ENCODE measurements at places on chromosomes 5 and 9.

DNA sequence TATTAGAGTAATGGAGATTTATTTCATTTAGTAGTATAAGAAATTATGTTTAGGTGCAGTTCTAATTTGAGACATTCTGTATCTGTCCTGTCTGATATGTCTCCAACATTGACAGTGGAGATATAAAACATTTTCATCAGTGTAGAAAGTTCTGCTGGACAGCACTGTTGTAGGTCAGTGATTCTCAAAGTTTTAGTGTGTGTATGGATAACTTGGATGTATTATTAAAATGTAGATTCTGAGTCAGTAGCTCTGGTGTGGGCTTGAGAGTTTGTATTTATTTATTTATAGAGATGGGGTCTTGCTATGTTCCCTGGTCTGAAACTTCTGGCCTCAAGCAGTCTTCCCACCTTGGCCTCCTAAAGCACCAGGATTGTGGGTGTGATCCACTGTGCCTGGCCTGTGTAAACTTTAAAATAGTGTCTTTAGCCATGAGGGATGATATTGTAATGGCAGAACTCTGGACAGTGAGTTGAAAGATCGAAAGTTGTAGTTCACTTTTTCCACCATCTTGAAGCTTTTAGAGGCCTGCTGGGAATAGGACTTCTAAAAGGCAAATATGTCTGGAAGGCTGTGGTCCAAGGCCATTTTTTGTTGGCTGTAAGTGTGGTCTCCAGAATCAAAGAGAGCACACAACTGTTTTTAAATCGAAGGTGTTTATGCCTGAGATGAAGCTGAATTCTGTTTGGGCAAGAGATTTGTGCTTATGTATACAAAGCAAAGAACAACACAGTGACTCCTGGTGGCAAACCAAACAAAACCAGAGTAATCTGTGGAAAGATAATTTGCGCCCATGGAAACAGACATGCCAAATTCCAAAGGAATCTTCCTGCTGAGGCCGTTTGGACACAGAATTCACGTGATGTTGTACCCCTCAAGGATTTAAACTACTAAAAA lies 12.4 kb downstream of the UBAP1 start:
- no peak for DNase-seq

GRCh38 chr9:21994556-21995005 lies at the start of gene CDKN2B-AS1:
TSS of gene CDKN2B-AS1 (plus strand) at chr9:21994791.
- DNase-seq = peak; percentile 61

GRCh38 chr9:134966270-134966669 lies 48.6 kb upstream of the FCN1 start:
- no peak for DNase-seq

DNA sequence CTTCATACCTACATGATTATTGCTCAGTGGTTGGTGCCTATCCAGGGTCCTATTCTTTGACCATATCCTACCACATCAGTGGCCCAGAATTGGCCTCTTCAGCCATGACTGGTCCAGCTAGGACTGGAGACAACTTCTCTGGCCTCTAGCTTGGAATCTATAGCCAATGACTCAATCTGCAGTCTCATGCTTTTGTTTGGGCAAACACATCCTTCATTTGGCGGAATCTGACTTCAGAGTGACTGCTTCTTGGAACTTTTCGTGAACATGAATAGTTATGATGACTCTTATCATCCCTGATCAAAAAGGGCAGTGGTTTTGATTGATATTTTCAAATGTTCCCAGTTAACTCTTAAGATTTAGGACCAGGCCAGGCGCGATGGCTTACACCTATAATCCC lies 134.1 kb downstream of the PAPPA start:
- no peak for DNase-seq

- DNase-seq = no peak
Observed at GRCh38 chr5:60829490-60830266, 14.4 kb downstream of the ELOVL7 start.

GRCh38 chr9:94144394-94144793 lies 60.1 kb downstream of the PTPDC1 start:
- DNase-seq = no peak

DNA sequence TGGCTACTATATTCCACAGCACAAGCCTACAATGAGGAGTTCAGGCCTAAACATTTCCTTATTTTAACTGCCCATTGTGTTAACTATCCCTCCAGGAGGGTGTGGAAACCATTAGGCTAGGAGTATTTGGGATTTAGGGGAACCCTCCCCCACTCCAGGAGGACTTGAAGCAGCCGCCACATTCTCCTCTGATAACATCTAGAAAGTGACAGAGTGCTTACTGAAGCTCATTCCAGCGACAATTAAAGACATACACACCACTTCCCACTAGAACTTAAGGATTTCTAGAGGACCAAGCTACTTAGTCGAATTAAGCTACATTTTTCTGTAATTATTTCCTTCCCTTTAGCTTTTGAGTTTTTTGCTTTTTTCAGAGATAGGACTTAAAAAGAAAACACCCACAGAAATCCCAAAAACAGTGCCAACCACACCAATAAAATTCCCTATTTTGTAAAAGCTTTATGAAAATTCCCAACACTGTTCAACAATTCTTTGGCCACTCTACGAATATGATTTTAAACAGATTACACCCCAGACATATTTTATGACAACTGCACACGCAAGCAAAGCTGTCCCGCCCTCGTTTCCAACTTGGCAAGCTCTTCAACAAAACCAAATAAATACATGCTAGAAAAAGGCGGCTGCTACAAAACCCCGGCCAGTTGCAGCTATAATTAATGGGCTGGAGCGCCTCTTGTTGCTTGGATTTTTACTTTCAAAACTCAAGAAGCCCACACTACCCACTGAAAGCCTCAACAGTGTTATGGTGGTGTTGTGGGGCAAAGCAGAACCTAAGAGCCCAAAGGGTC lies 4.5 kb downstream of the ROR2 start:
- no peak for DNase-seq

DNA sequence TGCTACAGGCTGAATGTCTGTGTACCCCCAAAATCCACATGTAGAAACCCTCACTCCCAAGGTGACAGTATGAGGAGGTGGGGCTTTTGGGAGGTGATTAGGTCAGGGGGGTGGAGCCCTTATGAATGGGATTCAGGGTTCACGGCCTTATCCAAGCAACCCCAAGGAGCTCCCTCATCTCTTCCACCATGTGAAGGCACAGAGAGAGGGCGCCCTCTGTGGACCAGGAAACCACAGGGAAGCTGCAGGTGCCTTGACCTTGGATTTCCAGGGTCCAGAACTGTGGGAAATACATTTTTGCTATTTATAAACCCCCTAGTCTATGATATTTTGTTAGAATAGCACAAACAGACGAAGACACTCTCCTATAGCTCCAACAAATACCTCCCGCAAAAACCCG lies 53.6 kb upstream of the IRX2 start:
- no peak for DNase-seq

DNA sequence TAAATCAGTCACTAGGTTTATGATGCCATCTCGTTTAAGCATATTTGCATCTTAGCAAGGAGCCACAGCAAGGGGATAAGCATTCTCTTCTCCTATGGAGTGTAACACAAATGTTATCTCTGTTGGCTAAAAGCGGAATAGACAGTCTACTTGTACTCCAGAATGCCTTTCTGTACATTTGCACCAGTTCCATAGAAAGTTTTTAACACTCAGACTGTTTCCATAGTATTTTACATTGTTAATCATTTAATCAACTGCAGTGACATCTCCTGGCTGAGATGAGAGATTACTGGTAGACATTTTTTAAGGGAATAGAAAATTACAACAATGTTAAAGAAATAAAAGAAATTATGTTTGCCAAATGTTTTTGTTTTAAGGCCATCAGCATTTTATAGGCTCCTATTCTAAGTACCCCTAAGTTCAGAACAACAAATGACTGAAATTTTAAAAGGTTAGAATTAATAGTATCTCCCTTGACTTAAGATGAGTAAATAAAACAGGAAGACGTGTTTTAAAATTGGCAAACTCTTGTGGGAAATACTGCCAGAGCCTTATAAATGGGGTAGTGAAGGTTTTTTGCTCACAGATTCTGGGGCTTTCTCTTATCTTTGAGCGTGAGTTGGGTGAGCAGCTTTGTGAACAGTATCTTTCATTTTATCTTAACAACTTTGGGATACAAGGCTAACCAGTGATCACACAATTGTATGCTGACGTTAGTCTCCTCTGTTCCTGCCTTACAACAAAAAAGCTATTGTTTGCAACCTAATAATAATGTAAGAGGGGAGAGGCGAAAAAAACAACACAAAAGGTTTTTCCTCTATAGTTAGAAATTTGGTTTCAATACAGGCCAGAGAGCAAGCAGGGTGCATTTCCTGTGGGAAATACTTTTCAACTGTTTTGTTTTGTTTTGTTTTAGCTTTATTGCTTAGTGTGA lies 294.3 kb downstream of the FBXL7 start:
- DNase-seq = peak; percentile 77

DNA sequence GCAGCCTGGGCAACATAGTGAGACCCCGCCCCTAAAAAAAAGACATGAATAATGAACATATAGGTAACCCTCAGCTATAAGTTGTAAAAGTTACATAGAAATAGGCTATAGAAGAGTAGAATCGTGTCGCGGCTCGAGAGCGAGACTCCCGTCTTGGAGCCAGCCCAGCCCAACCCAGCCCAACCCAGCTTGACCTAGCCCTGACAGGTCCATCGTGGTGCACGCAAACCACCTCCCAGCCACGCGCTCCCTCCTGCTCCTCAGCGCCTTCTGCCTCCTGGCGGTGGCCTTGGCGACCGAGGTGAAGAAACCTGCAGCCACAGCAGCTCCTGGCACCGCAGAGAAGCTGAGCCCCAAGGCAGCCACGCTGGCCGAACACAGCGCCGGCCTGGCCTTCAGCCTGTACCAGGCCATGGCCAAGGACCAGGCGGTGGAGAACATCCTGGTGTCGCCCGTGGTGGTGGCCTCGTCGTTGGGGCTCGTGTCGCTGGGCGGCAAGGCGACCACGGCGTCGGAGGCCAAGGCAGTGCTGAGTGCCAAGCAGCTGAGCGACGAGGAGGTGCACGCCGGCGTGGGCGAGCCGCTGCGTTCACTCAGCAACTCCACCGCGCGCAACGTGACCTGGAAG lies 10.8 kb downstream of the KIF24 start:
- no peak for DNase-seq

DNA sequence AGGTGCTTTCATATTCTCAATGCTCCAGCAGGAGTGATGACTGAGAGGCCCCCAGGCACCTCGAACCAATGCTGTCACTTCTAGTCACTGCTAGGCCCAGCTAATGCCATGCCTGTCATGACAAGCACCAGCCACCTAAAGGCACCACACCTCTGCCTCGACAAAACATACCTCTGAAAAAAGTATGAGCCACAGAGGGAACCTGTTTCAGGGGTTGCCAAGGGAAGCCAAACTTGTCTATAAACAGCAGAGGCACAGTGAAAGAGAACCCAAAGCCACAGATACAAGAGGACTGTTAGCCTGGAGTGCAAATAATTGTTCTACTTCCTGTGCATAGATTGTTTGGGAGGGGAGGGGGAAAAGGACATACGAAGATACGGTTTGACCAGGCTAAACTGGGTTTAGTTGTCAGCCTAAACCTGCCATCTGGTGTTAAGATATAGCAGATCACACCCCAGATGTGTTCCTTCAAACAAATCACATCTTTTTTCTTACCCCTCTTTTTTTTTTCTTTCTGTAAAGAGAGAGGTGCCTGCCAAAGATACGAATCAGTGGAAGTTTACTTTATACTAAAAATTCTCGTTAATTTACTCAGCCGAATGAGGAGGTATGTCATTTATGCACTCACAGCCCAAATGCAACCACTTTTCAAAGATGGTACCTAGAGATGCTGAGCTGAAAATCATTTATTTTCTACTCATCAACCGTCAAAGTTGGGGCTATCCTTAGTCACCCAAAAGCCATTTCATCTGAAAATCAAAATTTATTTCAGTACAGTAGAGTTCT lies 45.7 kb downstream of the BNC2 start:
- DNase-seq = no peak

GRCh38 chr5:154312576-154312975 lies 122.0 kb downstream of the GALNT10 start:
- DNase-seq = no peak

DNA sequence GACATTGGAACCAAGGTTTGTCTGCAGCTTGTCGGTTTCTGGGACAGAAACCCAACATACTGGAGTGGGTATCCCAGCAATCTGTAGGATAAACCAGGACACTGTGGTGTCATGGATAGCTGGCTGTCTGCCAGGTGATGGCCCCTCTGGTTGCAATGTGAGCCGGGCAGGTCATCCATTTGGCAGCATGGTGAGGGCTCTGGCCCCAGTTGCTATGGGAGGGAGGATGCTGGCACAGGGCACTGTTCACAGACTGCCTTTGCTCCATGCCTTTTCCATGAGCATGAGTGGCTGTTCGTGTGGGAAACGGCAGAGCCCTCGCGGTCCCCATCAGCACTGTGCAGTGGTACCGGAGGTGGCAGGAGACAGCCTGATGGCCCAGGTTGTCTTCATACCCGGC lies 6.4 kb downstream of the S1PR3 start:
- no peak for DNase-seq

DNA sequence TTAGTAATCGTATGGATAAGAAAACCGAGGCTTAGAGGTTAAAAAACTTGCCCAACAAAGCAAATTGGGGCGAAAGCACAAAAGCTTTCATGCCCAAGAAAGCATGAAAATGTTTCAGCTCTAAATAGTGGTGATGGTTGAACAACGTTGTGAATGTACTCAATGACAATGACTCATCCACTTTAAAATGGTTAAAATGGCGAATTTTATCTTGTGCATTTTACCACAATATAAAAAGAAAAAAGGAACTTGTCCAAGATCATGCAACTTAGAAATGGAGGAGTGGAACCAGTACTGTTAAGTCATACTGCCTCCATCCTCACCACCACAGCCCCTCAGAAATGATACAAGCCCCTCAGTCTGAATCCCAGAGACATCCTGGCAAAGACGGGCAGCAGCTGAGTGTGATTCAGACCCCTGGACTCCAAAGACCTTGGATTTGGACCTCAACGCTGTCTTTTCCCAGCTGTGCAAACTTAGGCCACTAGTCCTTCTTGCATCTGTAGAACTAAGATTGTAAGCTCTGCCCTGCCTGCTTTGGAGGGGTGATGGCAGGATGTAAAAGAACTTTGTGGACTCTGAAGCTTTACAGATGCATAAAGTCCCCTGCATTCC lies 158.4 kb downstream of the GABBR2 start:
- no peak for DNase-seq

- no peak for DNase-seq
Observed at GRCh38 chr9:113269355-113269754, 6.0 kb downstream of the CDC26 start.

DNA sequence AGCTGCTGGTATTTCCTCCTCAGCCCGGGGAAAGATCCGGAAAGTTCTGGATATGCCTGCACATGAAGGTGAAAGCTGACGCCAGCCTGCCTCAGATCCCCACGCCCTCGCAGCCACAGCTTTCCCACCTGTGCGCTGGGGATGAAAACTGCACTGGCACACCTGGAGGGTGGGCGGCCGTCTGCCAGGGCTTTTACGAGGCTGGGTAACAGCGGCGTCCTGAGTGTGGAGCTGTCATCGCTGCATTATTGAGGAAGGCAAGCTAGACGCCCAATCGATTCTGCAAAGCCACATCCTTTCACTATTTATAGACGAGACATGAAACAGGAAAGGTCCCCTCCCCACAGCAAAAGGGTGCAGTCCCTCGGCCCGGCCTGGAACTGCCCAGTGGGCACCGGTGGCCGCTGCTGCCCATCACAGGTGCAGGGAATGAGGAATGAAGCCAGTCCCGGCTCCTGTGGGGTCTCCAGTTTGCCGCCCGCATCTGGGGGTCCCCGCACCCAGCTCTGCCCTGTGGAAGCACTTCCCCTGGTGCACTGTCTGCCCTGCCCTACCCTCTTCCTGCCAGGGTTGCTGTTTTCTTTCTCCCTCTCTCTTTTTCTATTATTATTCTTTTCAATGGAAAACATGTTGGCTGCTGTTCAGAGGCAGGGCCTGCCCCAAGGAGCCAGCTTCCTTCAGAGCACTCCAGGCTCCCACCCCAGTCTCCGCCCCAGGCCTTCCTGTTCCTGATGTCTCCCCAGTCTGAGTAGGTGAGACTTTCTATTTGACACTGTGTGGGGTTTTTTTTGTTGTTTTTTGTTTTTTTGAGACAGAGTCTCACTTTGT lies 7.0 kb downstream of the NOTCH1 start:
- DNase-seq = peak; percentile 61

Measured in Ammon's horn (tissue), 1 donor.